ENCODE measurements at places on chromosomes 2 and 18.

DNA sequence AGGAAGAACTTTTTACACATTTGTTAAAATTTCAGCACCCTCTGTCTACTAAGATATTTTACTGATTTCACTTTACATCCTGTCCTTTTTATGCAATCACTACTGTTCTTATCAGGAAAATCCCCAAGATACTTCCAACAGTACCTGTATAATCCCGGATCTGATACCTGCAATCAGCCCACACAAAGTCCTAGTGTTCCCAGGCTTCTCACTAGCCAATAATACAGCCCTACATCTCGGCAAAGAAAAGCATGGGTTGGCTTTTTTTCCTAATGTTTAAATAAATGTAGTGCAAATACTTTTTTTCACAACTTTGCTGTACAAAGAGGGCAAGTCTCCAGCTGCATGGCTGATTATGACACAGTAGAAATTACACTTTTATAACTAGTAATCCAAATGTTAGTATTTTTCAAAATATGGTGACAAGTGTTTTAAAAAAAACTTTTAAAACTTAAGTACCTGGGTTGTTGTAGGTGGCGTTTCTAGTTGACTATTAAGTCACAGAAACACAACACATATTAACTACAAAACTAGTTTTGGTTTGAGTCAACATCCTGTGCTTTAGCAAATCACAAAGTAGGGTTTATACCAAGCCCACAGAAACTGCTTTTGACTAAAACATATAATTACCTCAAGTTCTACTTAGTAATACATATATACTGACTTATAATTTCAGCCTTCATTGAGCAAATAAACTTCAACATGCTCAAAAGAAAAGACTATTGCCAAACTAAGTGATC is 19.5 kb downstream of the CNOT11 start:
- DNase-seq, result no peak

DNA sequence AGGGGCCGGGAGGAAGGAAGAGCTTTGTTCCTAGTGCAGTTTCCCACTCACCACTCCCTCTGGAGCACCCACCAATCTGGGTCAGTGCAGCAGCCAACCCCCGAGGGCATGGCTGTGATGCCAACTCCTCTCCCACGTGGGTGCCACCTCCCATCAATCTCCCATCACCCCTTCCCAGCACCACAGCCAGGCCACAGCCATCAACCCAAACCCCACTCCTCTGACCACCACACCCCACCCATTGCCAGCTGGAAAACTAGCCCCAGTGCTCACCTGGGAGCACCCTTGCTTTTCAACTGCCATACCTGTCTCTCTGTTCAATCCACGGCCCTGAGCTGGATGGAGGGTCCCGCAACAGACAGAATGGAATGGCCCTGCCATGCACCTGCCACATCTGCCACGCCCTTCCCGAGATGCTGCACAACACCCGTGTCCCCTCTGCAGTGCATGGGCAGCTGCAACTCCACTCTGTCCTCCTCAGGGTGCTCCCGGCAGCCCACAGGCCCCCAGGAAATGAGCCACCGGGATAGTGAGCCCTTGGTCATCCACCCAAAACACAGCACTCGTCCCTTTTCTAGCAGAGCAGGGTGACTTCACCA is 112.4 kb upstream of the ID2 start:
- no peak for DNase-seq

DNA sequence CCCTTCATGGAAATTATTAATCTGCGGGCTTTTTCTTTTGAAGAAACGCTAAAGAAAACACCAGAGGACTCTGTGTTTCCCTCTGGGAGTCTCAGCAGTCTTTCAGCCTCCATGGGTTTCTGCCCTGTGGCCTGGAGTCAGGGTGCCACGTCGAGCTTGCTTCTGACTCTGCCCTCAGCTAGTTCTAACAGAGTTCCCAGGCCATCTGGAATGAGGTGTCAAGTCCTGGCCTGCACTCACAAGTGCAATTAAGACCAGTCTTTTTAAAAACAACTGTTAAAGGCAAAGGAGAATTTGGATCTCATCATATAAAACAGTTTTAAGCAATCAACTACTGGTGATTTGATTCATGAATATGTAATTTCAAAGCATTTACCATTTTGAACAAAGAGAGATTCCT is 157.3 kb downstream of the RHBDD1 start:
- DNase-seq, result no peak

DNA sequence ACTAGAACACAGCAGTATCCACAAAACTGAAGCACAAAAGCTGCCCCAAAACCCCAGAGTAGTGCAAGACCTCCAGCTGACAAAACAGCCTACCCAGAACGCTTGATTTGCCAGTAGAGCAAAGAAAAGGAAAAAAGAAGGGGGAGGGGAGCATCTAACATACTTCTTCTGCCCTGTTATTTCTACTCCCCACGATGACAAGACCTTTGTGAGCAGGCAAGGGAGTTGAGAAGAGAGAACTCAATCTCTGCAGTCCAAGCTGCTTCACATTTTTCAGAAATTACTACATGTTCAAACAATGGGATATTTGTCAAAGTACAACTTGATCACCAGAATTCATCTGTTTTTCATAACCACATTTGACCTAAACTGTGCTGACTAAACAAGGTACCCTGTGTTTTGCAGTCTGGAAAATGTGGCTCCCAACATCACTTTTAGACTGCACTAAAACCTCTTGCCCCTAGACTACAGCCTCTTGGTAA is 286.7 kb downstream of the EXOC6B start:
- no peak for DNase-seq

DNA sequence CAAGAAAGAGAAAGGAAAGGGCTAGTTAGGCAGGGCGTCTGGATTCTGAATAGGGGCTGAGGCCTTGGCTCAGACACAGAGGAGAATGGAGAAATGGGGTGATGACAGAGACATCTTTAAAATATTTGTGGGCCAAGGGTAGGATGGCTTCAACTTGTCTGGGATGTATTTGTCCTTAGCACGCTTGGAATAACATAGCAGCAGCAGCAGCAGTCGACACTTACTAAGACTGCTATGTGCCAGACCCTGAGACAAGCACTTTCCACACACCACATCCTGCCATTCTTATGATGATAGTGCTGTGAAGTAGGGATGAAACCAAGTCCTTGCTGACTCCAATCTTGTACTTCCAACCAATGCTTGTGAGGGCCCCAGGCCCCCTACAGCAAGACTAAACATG is 2.6 kb downstream of the IL1RL1 start:
- DNase-seq, result no peak

DNA sequence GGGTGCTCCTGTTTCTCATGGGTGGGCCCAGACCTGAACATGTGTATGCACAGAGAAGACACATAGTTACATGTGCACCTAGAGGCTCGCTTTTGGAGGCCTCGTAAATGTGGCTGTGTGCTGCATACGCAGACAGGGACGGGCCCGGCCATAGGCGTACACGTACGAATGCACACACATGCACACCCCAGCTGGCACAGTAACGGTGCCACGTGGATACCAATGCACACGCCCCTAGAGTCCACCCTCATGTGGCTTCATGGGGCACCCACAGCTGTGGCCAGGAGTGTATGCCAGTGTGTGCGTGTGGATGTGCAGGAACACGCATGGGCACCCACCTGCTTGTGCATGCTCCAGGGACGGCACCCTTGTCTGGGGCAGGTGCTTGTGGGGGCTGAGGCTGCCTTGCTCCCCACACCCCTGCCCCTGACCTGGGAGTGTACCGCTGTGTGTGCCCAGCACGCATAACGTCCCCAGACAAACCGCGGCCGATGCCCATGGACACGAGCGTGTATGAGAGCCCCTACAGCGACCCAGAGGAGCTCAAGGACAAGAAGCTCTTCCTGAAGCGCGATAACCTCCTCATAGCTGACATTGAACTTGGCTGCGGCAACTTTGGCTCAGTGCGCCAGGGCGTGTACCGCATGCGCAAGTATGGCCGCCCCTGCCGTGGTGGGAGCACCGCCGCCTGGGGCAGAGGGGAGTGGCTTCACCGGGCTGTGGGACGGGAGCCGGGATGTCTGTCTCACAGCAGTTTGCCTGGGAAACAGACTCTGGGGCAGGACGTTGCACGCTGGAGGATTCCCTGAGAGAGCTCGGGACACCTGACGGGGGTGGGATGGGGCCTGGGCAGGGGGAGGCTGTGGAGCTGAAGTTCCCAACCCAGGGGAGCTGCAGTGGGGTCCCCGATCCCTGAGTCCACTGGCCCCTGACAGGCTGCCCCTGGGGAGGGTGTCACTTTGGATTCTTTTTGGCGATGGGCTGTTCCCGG is 21.0 kb downstream of the ZAP70 start:
- no peak for DNase-seq

- DNase-seq, result no peak
These were observed 74.2 kb downstream of the HS1BP3 start for GRCh38 chr2:20576598-20577115.

- peak; percentile 37 for DNase-seq
These were observed at the start of gene SP5 for GRCh38 chr2:170715062-170715931. TSS of gene SP5 (plus strand) at chr2:170715337. CDS start at chr2:170715513, 176 bp downstream.

- no peak for DNase-seq
These were observed 877.3 kb upstream of the LRRTM1 start for GRCh38 chr2:81181845-81182244.

DNA sequence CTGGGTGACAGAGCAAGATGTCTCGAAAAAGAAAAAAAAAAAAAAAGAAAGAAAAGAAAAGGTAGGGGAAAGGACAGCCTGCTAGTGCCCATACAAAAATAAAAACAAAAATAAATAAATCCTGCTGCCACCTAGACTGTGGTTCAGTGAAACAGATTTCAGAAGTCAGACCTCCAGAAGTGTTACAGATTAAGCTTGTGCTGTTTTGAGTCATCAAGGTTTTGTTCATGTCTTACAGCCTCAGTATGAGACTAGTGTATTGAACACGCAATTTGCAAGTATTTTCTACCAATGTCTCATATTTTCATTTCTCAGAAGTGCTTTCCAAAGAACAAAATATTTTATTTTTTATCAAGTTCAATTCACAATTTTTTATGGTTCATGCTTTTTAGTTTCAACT is 720.4 kb upstream of the GYPC start:
- no peak for DNase-seq

DNA sequence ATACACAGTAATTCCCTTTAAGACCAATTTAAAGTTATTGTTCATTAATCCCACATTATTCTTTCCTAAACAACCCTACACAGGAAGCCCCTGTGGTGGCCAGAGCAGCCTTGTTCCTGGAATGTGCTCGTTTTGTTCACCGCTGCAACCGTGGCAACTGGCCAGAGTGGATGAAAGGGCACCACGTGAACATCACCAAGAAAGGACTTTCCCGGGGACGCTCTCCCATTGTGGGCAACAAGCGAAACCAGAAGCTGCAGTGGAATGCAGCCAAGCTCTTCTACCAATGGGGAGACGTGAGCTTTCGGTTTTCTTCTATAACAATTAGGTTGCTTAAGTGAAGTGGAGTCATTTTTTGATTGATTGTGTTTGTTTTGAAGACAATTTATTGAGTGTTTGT is 101.0 kb downstream of the UNC80 start:
- no peak for DNase-seq

DNA sequence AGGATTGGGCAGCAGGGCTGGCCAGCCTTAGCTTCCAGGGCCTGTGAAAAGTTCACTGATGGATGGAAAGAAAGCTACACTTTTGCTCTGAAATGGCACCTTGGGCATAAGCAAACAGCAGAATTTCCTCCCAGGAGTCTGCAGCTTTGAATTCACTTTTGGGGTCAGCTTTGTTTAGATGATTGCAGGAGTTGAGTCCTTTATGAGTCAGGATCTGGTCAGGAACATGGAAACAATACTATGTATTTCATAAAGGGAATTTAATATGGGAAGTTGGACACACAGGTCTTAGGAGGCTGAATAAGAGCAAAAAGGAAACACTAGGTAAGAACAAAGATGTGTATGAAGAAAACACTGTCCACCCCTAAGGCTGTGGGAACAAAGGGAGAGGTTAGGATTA is 345.3 kb downstream of the TSN start:
- no peak for DNase-seq

DNA sequence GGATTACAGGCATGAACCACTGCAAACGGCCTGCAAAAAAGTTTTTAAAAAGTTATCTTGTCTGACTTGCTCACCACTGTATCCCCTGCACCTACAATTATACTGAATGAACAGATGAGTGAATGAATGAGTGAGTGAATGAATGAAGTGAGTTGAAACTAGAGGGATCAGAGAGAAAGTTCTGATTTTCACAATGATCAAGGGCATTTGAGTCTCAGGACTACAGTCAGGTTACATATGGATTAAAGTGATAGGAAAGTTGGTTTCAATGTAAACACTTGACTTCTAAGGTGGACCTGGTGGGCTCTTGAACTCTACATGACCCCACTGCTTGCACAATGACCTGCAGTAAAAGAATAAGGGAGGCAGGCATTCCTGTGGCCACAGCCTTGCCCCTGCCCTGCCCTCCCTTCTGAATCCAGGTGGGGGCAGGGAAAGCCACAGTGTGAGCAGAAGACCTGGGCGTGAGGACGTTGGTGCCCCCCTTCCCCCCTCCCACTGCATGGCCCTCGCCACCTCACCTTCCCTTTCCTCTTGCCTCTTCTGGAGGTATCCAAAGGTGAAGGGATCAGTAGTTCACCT is 10.7 kb downstream of the C2orf80 start:
- DNase-seq, result no peak

All from activated CD4-positive, CD25-positive, alpha-beta regulatory T cell treated with anti-CD3 and anti-CD28 coated beads, Interleukin-2, amount 50 U/mL, for 72 hours (primary cell).